ENCODE measurements at places on chromosomes 2 and 18.

GRCh38 chr2:157438863-157439823 lies 4.7 kb downstream of the CYTIP start:
- peak; percentile 78 for DNase-seq

DNA sequence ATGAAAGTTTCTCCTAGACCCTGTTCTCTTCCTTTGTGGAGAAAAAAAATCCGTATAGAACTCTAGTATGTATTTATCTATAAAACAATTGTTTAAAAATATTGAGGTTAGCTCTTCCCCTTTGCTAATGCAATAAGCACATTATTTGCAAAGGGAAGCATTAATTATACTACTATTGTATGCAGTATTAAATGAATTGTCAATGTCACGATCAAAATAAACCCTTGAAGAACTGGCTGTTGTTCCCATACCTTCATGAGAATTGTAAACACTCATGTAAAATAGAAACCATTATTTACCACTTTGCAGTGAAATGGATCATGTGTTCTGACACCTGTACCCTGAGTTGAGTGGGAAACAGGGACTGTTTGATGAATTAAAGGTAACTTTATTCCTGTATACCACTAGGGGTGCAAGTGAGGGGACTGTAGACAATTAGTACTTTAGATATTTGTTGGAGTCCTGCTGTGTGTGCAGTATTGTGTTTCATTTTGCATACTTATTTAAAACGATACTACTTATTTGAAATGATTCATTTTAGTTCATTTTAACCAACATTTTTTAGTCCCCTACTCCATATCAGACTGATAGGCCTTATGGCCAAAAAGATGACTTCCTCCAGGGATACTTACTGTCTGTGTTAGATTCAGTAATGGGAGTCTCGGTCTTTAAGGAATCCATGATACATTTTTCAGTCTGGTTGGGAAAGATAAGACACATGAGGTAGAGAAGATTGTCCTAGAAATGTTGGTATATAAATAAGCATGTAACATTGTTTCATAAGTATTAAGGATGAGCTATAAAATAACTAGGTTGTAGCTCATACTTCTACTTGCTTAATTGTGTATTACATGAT lies 7.9 kb downstream of the PKP4 start:
- no peak for DNase-seq

DNA sequence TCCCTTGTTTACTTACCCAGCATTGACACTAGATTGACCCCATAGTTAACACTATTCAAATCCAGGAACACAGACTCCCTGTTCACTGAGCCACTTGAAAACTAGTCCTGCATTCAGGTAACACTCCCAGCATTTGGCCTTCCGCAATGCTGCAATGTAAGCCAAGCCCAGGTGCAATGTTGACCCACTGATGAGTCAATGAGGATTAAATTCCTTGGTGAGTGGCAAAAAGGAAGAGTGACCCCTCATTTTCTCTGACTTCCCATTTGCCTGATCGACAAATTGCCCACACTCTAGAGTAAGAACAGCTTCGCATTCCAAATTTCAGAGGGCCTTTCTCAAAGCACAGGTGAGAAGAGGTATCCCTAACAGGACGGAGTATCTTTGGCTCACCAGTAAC lies 251.9 kb downstream of the FBXO15 start:
- DNase-seq = no peak

GRCh38 chr2:22359071-22359672 lies 1025.8 kb upstream of the KLHL29 start:
- DNase-seq = no peak

All from renal cortical epithelial cell (primary cell).